ENCODE measurements at places on chromosomes 11 and 22. TPM values are rescaled to one million over a fixed set of nuclear protein-coding genes. Genes with fewer than 3 reads are reported as not detected.

The MYBPC3 gene
- total RNA-seq, result not detected

The CHRNA10 gene
- total RNA-seq, result 0.42 TPM

The GAS2 gene
- 0.63 TPM for total RNA-seq

The RFPL3 gene
- not detected for total RNA-seq

The HEPACAM gene
- not detected for total RNA-seq

The KIF18A gene
- total RNA-seq, result 16.8 TPM

The GRIA4 gene
- not detected for total RNA-seq

The SCT gene
- total RNA-seq, result not detected

The ALDH3B1 gene
- total RNA-seq, result not detected

The TUB gene
- total RNA-seq, result 2.4 TPM

The TIMP3 gene
- total RNA-seq, result 35.1 TPM

The SULT4A1 gene
- total RNA-seq, result not detected

The KDM4E gene
- total RNA-seq, result not detected

The POTEH gene
- total RNA-seq, result not detected

The FAM83F gene
- total RNA-seq, result 25.9 TPM

The WDR74 gene
- 83.7 TPM for total RNA-seq

The OR4S1 gene
- total RNA-seq, result not detected

The ZNHIT2 gene
- 15.9 TPM for total RNA-seq

The CHCHD10 gene
- 29.9 TPM for total RNA-seq

The ENTHD1 gene
- total RNA-seq, result not detected

The OR52A1 gene
- not detected for total RNA-seq

The EFCAB6 gene
- 0.24 TPM for total RNA-seq

The SHANK2 gene
- total RNA-seq, result 1.5 TPM

The ACR gene
- not detected for total RNA-seq

The SPON1 gene
- not detected for total RNA-seq

The DCPS gene
- total RNA-seq, result 28.9 TPM

The IFITM10 gene
- 0.14 TPM for total RNA-seq

The C11orf52 gene
- total RNA-seq, result 1.2 TPM

The SLC5A1 gene
- total RNA-seq, result 0.10 TPM

The CHRM1 gene
- total RNA-seq, result not detected

The SMTNL1 gene
- not detected for total RNA-seq

The ADAMTS15 gene
- total RNA-seq, result 0.49 TPM

The ZNF214 gene
- total RNA-seq, result 2.1 TPM

The HOATZ gene
- total RNA-seq, result not detected

The FGF19 gene
- 0.17 TPM for total RNA-seq

The PLAAT2 gene
- 0.20 TPM for total RNA-seq

The MAJIN gene
- 0.04 TPM for total RNA-seq

The TCN2 gene
- 1.8 TPM for total RNA-seq

The SAC3D1 gene
- total RNA-seq, result 14.6 TPM

The KCNK7 gene
- total RNA-seq, result 0.27 TPM

The CCDC81 gene
- total RNA-seq, result 0.14 TPM

The OR6T1 gene
- not detected for total RNA-seq

The CARNS1 gene
- total RNA-seq, result not detected

The NCF4 gene
- not detected for total RNA-seq

The DRICH1 gene
- 0.11 TPM for total RNA-seq
